Kidney epithelial cell (primary cell): ENCODE measurements at places on chromosomes 5 and 9. TPM values are rescaled to one million over a fixed set of nuclear protein-coding genes. Genes with fewer than 3 reads are reported as not detected.

The GCNT4 gene
- 3.2 and 3.8 TPM in 2 replicates for total RNA-seq

- no peak for DNase-seq
These were observed 201.3 kb downstream of the HSPA4 start for GRCh38 chr5:133253070-133253469.

The PCDHA13 gene
- 0.21 TPM in 1 of 2 replicates, not detected in the other for total RNA-seq

DNA sequence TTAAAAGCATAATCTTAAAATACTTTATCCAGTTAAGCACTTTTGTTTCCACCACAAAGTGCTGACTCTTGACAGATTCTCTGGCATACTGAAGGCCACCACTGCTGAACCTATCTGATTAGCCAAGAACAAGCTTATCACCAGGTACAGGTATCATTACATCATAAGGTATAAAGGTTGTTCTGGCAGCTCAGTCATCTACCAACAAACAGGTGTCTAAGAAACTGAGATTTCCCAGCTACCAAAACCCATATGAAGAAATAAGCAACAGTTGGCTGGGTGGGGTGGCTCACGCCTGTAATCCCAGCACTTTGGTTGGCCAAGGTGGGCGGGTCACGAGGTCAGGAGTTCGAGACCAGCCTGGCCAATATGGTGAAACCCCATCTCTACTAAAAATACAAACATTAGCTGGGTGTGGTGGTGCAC lies 5.0 kb downstream of the MTMR12 start:
- DNase-seq: no peak

- DNase-seq: no peak
These were observed 301.1 kb downstream of the PRR16 start for GRCh38 chr5:120765189-120765588.

- DNase-seq: no peak
These were observed 218.2 kb downstream of the MAST4 start for GRCh38 chr5:66814146-66814991.

GRCh38 chr5:107670932-107671741 lies at the start of gene EFNA5:
TSS of gene EFNA5 (minus strand) at chr5:107670937.
- no peak for DNase-seq
